Left ventricle myocardium inferior (tissue), 1 donor: ENCODE measurements at places on chromosomes 3 and 15. TPM values are rescaled to one million over a fixed set of nuclear protein-coding genes. Genes with fewer than 3 reads are reported as not detected.

Gene IFT80
- 10.9 TPM for total RNA-seq

Gene KCNMB3
- total RNA-seq, result 0.96 TPM

Gene TBL1XR1
- 102 TPM for total RNA-seq

Gene ANKRD63
- total RNA-seq, result not detected

Gene ZNF592
- total RNA-seq, result 19.0 TPM

Gene TRPM7
- total RNA-seq, result 32.2 TPM

DNA sequence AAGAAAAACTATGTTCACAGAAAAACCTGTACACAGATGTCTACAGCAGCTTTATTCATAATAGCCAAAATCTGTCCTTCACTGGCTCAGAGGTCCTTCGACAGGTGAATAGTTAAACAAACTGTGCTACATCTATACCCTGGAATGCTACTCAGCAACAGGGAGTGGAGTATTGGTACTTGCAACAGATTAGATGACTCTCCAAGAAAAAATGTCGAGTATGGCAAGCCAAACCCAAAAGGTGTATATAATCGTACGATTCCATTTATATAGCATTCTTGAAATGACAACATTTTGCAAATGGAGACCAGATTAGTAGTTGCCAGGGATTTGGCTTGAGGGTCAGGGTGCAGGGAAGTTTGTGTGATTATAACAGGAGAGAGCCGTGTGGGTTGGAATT, 22.4 kb upstream of the RGMA start:
- no peak for DNase-seq

DNA sequence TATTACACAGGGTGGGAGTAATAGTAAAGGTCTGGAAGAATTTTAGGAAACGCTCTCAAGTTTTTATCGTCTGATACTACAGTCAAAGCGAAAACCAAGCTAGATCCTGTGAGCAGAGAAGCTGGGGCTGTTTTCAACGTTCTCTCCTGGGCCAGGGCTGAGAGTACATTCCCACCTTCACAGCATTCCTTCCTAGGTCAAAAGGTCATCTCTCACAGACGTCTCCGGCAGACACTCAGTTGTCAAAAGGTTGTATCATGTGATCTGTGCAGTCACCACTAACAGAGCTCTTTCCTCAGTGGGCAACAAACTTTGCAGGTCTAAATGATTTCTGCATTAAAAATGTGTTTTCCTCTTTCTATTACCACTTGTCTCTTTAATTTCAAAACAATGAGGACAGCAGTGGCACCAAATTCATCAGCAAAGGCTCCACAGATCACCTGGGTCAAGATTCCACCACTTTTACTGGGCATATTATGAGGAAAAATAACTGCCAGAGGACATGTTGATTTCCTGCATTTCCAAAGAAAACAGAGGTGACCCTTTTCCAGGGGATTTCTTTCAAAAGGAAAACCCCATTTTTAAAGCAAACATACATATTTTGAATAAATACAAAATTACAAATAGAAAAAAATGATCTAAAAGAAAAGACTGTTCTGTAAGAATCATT, 41.9 kb downstream of the MEIS2 start:
- DNase-seq, result no peak

- no peak for DNase-seq
These were observed 47.6 kb downstream of the OSTN start for GRCh38 chr3:191246630-191247029.

- no peak for DNase-seq
These were observed 301.4 kb downstream of the GABRG3 start for GRCh38 chr15:27272427-27272826.

GRCh38 chr3:139455855-139456254, 20.5 kb downstream of the RBP2 start:
- DNase-seq, result no peak

GRCh38 chr3:179432021-179432420, 19.2 kb downstream of the GNB4 start:
- no peak for DNase-seq

- no peak for DNase-seq
These were observed 241.2 kb upstream of the LRRC3B start for GRCh38 chr3:26381411-26381810.

GRCh38 chr3:67619991-67620390, 34.4 kb downstream of the SUCLG2 start:
- DNase-seq, result no peak

- no peak for DNase-seq
These were observed 46.8 kb upstream of the POMGNT2 start for GRCh38 chr3:43152649-43153048.

- no peak for DNase-seq
These were observed 43.3 kb upstream of the LMOD3 start for GRCh38 chr3:69165744-69166143.

- no peak for DNase-seq
These were observed 248.4 kb downstream of the MYRIP start for GRCh38 chr3:40057786-40058185.

- no peak for DNase-seq
These were observed 18.8 kb downstream of the SLC25A26 start for GRCh38 chr3:66239513-66240123.

DNA sequence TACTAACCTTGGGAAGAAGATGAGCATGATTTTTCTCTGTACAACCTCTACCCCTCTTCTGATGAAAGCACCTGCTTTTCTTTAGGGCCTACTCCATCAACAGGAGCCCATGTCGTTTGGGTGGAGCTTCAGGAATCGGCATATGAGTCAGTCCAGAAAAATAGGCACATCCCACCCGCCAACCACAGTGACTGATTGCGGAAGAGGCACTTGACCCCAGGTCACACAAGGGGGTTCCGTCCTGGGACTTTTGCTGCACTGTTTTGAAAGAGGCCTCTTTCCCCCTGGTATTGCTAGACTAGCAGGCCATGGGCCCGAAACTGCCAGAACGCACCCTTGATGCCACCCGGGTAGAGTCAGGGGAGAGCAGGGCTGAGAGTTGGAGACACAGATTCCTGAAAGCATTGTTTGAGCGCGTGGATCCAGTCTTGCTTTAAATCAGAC, 19.3 kb upstream of the NRROS start:
- no peak for DNase-seq

DNA sequence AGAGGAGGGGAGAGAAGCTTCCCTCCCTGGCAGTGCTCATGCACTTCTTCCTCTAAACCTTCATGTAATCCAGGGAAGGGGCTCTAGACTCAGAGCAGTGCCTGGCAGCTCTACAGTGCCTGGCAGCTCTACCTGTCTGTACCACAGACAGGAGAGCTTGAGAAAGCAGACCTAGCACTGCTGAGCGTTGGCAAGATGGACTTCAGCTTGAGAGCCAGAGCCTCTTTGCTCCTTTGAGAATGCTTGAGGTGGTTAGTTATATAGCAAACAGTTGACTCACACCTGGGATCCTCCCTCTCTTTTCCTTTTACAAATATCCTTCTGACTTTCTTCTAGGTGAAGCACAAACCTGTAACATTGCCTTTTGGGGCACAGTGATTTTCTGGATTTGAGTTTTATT, 20.9 kb downstream of the FBXO22 start:
- no peak for DNase-seq

DNA sequence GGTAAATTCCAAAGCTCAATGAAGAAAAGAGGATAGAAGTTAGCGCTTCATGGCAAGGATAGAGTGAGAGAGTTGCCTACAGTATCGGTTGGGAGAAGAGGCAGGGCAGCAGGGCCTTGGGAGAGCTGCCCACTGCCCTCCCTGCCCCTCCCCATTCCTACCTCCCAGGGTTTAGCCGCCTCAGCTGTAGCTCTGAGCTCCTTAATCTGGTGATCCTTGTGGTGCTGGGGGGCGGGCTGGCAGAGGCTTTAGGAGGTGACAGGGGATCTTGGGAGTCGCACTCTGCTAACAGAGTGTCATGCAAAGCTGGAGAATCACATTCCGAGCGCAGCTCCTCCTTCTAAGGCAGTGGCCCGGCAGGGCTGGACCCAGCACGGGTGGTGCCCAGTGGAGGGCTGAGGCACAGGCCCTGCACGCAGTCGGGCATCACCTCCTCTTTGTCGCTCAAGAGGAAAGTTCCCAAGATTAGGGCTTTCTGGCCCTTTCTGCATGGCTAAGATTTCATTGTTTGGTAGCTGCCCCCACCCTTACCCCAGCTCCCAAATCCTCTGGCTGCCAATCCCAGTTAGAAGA, 57.1 kb upstream of the POLG start:
- no peak for DNase-seq

DNA sequence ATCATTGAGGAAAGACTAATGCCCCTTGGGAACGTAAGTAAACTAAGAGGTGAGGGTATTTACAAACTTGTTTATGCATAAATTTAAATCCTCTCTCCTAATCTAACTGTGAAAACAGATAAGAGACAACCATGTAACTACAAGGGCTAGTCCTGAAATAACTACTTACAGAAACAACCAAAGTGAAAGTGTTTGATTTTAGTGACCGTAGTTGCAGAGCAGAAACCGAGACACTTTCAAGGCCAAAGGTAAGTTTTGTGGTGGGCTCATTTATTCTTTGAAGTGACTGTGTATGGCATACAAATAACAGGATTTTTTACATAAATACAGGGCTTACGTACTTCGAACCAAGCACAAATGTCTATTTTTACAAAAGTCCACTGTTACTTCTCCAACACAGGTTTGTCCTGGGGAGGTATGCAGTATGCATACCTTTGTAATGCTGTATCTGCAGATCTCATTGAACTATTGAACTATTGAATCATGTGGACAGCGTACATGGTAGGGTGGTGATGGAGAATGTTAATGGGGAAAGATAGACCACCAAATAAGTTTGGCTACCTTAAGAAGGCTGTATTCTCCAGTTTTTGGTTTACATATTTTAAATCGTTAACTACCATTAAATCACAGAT, 99.6 kb upstream of the RBMS3 start:
- DNase-seq, result no peak

DNA sequence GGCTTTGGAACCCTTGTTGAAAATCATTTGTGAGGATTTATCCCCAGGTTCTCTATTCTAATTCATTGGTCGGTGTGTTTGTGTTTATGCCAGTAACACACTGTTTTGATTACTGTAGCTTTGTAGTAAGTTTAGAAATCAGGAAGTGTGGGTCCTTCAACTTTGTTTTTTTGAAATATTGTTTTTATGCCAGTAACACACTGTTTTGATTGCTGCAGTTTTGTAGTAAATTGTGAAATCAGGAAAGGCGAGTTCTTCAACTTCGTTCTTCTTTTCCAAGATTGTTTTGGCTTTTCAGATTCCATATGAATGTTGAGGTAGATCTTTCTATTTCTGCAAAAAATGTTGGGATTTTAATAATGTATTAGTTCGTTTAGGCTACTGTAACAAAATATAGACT, 314.6 kb downstream of the RPLP1 start:
- DNase-seq, result no peak

GRCh38 chr3:56101576-56101975, 366.7 kb downstream of the ERC2 start:
- DNase-seq, result no peak

- DNase-seq, result no peak
These were observed 87.5 kb downstream of the LRRFIP2 start for GRCh38 chr3:37086918-37087317.

GRCh38 chr3:106792716-106793115, 584.5 kb upstream of the CCDC54 start:
- no peak for DNase-seq

GRCh38 chr15:80260551-80260950, 8.5 kb upstream of the CTXND1 start:
- DNase-seq, result no peak

DNA sequence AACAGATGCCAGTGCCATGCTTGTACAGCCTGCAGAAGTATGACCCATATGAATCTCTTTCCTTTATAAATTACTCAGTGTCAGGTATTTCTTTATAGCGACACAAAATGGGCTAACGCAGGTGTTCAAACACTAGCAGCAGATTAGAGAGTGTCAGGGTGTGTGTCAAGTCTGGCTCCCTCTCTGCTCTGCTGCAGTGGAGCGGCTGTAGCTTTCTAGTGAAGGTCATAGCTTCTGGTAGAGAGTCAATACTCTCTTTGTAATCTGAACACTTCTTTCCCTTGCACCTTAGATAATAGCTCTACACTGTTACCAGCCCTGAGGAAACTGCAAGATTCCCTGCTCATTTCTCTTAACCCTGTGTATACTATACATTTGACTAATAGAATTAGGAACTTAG, 483.2 kb upstream of the TGFBR2 start:
- no peak for DNase-seq

GRCh38 chr15:28885630-28886430, at the start of gene APBA2:
APBA2 (plus strand) TSS chr15:28885974; CDS start chr15:29053885, 167,911 bp downstream.
- no peak for DNase-seq

- no peak for DNase-seq
These were observed 15.4 kb upstream of the PRKAR2A start for GRCh38 chr3:48863122-48863521.
